Activated CD4-positive, alpha-beta T cell treated with anti-CD3 and anti-CD28 coated beads for 24 hours (primary cell): ENCODE measurements at places on chromosomes 7 and 10.

DNA sequence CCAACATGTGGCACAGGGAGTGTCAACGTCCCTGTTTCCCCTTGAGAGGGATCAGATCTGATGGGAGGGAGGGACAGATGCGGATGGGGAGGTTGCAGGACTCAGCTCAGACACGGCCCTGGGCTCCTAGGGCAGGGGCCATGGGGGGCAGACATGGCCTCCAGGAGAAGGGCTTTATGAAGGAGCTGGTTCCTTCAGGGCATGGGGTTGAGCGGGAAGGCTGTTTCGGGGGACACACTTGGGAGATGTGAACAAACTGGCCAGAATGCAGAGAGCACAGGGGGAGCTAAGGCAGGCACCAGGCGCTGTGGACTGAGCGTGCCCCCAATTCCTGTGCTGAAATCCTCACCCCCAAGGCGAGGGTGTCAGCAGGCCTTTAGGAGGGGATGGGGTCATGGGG, 581.9 kb upstream of the FOXK1 start:
- DNase-seq, result no peak

DNA sequence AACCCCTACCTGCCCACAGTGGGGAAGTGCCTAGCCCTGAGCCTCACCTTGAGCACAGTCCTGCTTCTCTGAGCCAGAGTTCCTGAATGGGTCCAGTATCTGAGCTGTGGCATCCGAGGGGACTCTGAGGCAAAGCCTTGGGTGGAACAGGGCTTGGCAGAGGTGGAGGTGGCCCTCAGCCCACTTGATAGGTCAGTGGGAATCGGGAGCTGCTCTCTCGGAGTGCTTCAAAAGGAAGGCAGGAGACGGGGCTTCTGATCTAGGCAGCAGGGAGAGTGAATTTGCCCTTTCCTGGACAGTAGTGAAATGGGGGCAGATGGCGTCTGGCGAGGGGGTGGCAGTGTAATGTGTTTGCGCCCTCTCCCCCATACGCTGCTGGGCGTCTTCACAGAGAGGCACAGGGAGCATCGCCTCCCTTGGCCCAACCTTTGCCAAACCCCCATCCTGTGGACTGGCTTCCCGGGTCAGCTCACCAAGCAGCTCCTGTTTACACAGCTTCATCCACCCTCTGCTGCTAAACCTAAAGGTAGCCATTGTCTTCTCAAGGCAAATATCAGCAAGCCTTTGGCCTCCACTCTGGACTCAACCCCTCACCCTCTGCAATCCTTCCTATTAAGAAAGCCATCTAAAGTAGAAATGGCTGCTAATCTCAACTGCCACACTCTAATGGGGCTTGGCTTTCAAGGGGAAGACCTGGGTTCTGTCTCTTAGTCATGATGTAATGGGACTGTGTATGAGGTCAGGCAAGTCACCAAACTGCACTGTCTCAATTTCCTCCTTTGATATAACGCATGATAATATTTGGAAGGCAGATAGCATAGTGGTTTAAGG, 21.1 kb upstream of the VDAC2 start:
- no peak for DNase-seq

- no peak for DNase-seq
Observed at GRCh38 chr10:44973323-44974081, 5.1 kb downstream of the DEPP1 start.

- DNase-seq, result no peak
Observed at GRCh38 chr10:130188195-130189175, 52.3 kb downstream of the GLRX3 start.

DNA sequence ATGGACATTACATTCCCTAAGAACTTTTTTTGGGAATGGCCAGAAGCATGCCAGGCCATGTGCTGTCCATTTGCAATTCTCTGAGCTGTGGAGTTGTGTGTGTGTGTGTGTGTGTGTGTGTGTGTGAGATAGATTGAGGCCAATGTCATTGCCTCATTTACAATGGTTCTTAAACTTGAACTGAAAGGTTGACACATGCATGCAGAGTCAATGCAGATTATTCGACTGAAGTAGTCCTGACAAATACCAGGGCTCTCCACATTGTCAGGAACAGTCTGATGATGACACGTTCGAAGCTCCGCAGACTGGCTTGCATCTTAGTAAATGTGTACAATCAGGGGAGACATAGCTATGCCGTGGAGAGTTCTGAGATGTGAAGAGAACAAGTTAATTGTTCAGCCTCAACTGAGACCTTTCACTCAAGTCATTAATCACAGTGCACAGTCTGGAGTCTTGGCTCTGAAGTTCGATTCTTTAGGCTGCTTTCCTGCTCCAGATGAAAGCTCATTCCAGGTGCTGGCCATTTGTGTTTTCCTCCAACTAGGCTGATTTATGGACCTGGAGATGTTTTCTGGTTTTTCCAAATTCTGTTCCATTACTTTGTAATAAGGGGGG, 921.9 kb downstream of the LRMDA start:
- DNase-seq, result no peak

DNA sequence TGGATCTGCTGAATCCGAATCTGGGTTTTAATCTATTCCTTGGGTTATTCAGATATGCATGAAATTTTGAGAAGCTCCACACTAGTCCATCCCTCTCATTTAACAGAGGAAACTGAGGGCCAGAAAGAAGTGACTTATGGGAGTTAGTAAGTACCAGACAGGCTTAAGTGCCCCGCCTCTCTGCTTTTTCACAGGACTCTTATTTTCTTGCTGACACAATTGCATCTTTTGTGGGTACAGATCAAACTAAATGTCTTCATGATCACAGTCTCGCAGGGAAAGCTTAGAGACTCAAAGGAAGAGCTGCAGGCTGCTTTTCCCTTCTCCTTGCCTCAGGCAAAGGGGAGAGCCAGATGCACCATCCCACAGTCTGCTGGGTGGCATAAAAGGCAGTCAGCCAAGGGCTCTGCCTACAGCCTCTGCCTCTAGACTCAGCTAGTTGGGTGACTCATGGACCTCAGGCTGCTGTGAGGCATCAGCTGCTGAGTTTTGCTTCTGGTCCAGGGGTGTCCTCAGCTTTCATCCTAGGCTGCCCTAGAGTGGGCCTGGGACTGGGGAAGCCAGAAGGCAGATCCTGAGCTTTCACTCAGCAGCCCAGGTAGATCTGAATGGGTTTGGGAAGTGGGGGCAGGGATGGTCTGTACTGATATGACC, 11.6 kb downstream of the GOLGA7B start:
- no peak for DNase-seq

- DNase-seq, result no peak
Observed at GRCh38 chr7:44220358-44221112, 19.8 kb downstream of the YKT6 start.
